ENCODE measurements at places on chromosomes 2 and 18.

DNA sequence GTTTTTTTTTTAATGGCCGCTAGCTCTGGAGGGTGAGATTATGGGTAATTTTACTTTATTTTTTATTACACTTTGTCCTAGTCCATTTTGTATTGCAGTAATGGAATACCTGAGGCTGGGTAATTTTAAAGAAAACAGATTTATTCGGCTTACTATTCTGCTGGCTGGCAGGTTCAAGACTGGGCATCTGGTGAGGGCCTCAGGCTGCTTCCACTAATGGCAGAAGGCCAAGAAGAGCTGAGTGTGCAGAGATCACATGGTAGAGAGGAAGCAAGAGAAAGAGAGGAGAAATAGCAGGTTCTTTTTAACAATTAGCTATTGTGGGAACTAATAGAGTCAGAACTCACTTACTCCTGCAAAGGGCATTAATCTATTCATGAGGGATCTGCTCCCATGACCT lies 52.4 kb upstream of the ARHGAP28 start:
- no peak for DNase-seq

- no peak for DNase-seq
These were observed 51.8 kb downstream of the PMAIP1 start for GRCh38 chr18:59951591-59951990.

DNA sequence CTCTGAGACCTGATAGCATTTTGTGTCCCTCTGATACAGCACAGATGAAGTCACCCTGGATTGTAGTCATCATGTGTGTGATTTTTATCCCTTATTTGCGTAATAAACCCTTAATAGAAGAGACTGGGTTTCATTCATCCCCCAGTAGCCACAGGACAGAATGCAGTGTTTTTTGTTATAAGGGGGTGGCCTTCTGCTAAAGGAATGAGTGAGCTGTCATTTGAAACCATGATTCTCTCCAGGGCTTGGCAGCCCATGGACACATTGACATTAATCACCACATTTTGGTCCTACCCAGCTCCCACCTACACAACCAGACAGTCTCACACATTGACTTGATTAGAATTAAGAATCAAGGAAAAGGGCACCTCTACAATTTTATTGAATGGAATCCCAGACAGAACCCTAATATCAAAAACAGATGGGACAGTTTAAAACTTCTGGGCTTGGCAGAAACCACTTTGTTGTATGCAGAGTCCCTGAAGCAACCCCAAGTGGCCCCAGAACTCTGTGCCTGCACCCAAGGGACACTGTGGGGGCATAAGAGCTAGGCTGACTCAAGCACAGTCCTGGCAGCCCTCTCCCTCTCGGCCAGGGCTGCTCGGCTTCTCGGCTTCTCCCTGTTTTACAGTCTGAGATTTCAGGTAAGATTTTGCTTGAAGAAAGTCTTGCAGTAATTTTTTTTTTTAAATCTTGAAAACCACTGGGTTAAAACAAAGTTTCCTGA lies 254.0 kb upstream of the SLC14A2 start:
- no peak for DNase-seq

GRCh38 chr2:110729106-110729505 lies 3.3 kb upstream of the ACOXL start:
- no peak for DNase-seq

DNA sequence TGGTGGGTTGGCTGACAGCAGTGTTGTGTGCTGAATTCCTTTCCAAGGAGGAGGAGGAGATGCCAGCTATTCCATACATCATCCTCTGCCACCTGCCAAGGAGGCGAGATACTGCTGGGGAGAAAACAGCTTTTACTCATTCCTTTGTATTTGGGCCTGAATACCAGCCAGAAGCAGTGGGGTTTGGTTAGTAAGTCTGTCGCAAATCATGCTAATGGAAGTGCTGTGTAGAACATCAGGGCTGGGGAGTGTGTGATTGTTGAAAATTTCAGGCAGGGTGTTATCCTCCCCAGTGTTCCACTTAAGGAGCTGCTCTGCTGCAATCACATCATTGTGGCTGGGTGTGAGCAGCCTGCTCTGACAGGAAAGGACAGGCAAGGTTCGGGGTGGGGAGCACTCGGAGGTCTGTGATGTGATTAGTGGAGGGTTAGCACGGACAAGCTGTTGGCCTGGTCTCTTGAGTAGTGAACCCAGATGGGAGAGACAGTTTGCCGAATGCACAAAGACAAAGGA lies 128.2 kb upstream of the DLX2 start:
- DNase-seq, result no peak

DNA sequence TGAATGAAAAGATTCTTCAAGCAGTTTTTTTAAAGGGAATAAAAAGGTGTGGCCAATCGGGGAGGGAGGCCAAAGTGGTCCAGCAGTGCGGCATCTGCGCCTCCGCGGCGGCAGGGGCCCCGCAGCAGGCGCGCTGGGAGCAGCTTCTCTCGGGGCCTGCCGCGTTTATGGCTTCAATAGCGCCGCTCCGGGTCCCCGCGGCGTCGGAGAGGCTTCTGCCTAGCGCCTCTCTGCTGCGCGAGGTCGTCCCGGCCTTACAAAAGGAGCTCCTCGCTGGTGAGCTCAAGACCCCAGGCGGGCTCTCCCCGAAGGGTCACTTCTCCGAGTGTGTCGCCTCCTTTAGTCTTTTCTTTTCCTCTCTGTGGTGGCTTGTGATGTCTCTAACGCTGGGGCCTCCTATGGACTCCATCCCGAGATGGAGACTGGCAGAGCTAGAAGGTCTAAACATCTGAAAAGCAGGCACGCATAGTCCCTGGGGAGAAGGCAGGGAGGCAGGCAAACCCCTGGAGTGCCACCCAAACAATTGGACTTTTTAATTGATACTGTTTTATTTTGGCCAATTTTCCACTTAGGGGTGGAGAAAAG lies 67.1 kb downstream of the SUMO1 start:
- DNase-seq, result no peak

- DNase-seq, result no peak
These were observed 59.9 kb downstream of the TNP1 start for GRCh38 chr2:216799873-216800431.

DNA sequence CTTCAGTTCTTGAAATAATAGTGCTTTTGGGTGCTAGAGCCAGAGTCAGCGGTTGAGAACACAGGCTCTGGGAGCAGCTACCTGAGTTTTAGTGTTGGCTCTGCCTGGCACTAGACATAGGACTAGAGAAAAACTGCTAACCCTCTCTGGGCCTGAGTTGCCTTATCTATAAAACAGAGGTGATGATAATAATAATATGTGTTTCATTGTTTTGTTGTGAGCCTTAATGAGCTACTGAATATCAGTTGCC lies 391.7 kb downstream of the PTPRM start:
- no peak for DNase-seq

- no peak for DNase-seq
These were observed 226.0 kb upstream of the PXDN start for GRCh38 chr2:1970341-1970740.

DNA sequence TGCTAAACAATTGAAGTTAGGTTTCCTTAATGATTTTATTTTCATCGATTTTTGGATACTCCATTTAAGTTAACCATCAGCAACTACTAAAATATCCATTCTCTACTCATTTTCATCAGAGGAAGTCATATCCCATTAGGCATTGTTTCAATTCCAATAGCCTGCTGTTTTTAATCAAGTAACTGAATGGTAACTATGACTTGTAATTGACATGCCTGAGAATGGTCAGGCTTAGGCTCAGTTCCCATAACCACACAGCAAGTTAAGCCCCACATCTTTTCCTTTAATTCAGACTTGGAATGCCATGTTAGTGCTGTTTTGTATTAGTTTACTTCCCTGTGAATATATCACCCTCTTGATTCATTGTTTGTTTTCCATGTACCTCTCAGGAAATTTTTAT lies 398.8 kb downstream of the ARHGAP15 start:
- DNase-seq, result no peak

DNA sequence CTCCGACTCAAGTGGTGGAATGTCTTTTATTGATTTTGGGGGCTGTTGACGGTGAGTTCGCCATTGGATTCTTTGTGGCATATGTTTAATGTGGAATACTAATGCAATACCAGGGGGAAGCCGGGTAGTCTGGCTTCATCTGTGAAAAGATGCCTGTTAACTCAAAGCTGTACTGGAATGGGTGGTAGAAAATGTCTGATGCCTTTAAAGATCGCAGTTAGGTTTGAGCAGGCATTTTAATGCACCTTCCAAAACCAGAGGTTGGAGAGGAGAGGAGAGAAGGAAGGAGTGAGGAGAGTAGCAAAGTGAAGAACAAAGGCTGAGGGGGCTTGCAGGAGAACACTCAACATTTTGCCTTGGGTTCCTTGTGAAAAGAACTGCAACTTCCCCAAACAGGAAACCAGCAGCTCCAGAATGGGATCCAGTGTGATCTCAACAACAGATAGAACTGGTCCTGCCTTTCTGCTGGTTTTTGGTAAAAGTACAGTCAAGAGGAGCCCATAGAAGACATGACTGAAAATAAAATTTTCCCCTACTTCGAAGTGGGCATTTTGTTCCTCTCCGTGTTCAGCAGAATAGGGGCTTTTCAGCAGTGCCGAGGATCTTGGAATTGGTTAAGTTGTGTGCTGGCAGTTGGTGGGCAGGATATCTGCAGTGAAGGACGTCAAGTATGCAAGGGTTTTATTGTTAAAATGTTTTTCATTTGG lies 1.5 kb downstream of the ZNF532 start:
- no peak for DNase-seq

DNA sequence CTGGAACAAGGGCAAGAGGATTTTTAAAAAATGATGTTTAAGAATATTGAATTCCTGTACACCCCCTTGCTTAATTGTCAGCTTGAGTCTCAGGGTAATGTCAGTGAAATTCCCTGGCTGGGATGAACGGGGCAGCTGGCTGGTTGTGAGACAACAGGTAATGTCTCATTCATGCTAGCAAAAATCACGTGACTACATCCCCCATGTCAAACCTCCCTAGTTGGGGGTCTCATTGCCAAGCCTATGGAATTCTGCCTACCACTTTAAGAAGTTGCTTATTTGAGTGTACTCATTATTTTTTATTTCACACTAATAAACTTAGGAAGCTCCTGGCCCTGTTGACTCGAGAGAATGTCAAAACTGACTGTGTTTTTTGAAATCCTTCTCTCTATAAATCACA lies 218.3 kb downstream of the ICOS start:
- no peak for DNase-seq

DNA sequence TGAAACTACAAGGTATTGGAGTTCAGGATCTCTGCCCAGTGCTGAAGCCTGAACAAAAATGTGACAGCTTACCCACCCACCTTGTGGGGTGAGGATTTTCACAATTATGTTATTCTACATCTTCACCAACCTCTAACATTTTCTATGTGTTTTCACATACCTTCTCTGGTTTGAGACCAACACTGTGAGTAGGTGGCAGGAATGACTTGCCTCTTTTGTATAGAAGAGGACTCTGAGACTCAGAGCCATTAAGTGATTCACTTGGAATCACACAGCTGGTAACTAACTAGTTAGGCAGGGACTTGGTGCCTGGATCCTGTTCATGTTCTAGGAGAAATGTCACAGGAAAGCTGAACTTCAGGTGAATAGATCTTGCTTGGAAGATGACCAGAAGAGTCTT lies 14.8 kb upstream of the SRBD1 start:
- DNase-seq, result no peak

GRCh38 chr2:164620873-164621763 lies at the start of gene GRB14:
TSS of gene GRB14 (minus strand) at chr2:164621482. CDS start at chr2:164621309, 173 bp downstream.
- DNase-seq, result no peak

DNA sequence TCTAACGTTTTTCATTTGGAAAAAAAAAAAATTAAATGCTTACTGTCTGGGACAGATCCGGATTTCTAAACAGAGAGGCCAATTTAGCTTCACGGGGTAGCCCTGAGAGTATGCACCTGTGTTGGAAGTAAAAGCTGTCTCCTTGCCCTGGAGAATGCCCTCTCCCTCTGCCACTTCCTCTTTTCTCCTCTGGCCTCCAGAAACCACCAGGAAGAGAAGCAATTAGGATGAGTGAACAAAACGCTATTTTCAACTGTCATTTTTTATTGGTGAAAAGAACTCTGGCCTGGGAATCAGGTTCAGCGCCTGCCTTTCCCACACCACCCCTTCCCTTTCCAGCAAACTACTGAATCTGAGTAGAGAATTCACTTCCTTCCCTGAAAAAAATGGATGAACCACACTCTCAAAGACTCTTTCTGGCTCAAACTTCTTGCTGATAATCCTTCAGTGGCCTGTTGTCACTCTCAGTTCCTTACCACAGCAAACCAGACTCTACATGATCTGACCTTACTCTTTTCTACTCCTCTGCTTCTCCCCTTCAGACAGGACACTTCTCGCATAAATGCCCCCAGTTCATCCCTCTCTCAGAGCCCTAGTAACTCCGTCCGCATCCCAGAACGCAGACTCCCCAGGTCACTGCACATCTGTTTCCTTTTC lies 29.8 kb downstream of the KLF7 start:
- DNase-seq, result no peak

DNA sequence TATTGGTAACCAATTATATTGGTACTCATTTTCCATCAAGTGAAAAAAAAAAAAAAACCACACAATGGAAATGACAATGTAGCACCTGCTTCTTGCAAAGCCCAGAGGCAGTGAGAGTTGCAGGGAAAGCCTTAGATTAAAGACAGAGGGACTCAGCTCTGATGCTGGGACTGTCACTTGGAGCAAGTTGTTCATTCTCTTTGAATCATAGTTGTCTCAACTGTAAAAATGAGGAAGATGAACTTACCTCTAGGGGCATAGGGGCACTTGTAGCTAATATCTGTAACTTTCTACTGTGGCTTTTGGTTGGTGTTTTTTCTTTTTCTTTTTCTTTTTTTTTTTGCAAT lies 81.4 kb upstream of the LPIN2 start:
- DNase-seq, result no peak

GRCh38 chr2:17387591-17387990 lies 130.6 kb downstream of the RAD51AP2 start:
- no peak for DNase-seq

DNA sequence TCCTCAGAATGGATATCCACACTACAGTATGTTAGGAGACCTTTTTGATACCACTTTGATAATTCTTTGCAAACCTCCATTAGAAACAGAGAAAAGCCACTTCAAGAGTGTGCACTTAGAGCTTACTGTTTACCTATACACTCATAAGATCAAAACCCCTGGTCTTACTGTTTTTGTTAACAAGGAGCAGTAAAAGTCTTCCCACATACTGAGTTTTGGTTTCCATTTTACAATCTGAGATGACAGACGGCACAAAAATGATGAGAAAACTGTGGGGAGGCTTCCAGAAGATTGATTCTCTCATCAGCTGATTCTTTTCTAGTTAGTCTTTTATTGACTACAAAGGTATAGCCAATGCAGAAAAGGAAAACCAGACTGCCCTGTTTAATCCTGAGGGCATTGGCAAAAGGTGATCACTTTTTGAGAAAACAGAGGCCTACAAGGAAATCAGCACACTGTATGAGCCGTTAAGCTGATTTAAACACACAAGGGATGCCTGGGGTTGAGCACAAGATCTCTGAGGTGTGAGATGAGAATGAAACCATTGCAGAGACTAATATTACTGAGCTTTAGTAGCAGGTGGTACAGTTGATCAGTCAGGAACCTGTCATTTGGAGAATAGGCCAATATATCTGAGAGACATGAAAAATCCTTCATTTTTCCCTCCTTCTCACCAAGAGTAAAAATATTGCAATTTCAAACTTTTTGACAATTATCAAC lies 368.6 kb downstream of the GRB14 start:
- DNase-seq, result no peak

- DNase-seq, result no peak
These were observed 80.0 kb upstream of the LDLRAD4 start for GRCh38 chr18:13138420-13139139.

Data from stimulated activated CD8-positive, alpha-beta memory T cell treated with anti-CD3 and anti-CD28 coated beads, Interleukin-4, amount 100 ng/mL, for 1 hour (primary cell).